ENCODE measurements at places on chromosomes 1 and 21.
A peak's percentile ranks its signal among the peaks of the same experiment; 100 is the strongest.

GRCh38 chr1:31505911-31506497, 70.3 kb upstream of the TINAGL1 start:
- DNase-seq: no peak

GRCh38 chr21:26099610-26100219, 70.9 kb downstream of the APP start:
- DNase-seq: peak; percentile 86

DNA sequence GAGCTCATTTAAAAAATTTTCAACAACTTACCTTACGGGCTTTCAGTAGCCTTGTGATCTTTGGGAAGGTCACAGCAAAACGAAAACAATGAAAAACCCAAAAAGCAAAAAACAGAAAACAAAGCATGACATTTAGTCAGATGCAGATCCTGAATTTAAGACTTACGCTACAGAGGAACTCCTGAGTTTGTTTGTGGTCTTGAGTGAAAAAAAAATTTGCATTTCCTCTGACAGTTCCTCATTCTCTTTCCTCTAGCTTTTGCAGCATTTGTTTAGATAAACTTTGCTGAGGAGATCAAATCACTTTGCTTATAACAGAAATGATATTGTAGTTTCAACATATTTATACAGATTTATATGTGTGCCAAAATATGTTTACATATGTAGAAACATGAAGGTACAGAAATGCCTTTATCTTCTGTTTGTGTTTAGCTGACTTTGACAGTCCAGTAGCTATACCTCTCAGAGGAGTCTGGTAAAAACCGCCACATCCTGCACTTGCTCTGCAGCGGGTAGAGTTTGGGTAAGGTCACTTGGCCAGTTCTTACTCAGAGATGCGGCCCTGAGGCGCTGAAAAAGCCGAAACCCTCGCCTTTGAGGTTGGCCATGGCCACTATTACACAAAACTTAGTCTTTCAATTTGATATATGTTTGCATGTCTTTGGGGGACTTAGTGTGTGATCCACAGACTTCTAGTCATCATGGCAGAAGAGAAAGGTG, 142.5 kb downstream of the TNR start:
- DNase-seq: no peak

DNA sequence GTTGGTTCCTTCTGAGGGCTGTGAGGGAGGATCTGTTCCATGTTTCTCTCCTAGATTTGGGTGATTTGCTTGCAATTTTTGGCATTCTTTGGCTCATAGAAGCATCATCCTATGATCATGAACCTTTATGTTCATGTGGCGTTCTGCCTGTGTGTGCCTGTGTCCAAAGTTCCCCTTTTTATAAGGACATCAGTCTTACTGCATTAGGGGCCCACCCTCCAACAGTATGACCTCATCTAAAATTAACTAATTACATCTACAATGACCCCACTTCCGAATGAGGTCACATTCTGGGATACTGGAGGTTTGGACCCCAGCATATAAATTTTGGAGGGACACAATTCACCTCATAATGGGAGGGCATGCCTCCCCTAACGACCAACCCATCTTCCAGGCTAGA, 12.8 kb upstream of the CAMK1G start:
- DNase-seq: no peak

DNA sequence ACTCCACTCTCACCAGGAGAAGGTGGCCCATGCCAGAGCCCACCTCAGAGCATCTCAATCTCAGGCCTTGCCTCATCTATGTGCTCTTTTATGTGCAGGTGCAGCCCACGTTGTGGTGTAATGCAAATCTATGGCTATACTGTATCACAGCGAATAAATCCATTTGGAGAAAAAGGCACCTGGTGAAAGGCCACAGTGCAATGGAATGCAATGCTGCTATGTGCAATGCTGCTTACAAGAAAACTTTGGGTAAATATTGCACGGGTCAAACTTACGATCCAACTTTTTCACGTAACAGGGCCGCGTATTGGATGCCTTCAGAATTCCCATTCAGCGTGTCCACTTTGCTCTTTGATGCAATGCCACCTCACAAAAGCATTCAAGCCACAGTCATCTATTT, 13.5 kb downstream of the ZBTB18 start:
- no peak for DNase-seq

- no peak for DNase-seq
Observed at GRCh38 chr1:101522486-101522885, 285.7 kb downstream of the S1PR1 start.

- peak; percentile 93 for DNase-seq
Observed at GRCh38 chr1:161117759-161118581, at the start of the genes NIT1 and PFDN2. Gene NIT1 (plus strand): TSS chr1:161118105. CDS start chr1:161118177, 72 bp downstream. Gene PFDN2 (minus strand): TSS chr1:161118037. CDS start chr1:161118026, 11 bp downstream.

- DNase-seq: no peak
Observed at GRCh38 chr1:9437961-9438430, 101.3 kb upstream of the SLC25A33 start.

DNA sequence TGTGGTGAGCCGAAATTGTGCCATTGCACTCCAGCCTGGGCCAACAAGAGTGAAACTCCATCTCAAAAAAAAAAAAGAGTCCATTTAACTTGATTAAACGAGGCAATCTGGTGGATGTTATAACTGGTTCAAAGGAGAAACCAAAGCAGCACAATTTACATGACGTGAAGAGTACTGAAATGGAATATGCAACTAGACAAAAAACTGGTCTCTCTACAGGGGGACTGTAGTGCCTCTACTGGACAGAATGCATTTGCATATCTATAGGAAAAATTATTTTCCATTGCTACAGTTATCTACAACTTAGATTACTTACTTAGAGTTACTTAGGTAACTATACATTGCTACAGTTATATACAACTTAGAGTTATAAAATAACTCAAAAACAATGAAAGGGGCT, 2.7 kb upstream of the CAPN2 start:
- DNase-seq: no peak

GRCh38 chr1:77824079-77824478, 44.6 kb downstream of the MIGA1 start:
- DNase-seq: no peak

DNA sequence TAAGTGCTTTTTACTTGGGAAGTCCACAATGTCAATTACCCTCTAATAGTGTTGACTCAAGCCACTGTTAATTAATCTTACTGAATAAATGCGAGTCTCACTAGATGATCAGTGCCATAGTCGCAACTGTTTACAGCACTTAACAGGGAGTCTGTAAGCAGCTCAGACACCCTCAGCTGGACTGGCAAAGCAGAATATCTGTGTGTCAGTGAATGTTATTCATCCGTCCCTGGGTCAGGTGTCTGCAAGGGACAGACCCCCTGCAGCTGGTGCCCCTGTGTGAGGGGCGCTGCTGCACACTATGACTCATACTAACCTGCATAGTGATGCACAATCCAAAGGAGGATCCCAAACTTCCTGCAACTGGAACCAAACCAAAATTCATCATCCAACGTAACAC, 306.5 kb downstream of the HHIPL2 start:
- peak; percentile 99 for DNase-seq

DNA sequence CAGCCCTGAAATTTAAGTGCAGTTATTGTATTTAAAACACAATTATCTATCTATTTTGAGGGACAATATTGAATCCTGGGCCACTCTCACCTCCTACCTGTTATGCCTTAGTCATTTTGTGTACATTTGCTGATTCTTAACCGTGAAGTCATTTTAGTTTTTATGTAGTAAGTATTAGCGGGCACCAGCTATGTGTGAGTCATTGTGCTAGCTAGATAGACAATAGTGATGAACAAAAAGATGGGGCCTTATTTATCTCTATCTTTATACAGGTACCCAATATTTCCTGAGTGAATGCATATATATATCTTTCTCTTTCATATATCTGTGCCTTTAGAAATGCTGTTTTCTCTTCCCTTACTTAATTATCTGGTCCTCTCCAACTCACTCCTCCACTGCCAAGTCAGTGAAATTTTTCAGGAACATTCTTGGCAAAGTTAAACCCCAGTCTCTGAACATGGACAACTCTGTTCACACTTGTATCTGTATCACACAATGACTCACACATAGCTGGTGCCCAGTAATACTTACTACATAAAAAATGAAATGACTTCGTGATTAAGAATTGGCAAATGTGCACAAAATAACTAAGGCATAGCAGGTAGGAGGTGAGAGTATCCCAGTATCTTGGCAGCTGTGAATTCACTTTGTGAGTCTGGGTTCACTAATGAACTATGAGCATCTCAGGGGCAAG, 166.0 kb upstream of the C8B start:
- DNase-seq: no peak

DNA sequence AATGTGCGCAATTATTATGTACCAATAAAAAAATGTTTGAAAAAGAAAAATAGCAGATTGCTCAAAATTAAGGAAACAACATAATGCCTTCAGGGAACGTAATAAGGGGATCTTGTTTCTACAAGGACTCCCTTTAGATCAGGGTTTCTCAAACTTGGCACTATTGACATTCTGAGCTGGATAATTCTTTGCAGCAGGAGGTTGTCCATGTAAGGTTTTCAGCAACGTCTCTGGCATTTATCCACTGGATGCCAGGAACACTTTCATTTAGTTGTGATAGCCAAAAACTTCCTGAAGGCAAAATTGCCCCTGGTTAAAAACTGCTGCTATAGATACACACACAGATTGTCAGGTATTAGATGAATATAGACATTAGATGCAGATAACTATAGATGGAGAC, 666.7 kb upstream of the ADAMTS5 start:
- DNase-seq: no peak

- no peak for DNase-seq
Observed at GRCh38 chr1:23590058-23590783, 30.9 kb upstream of the ID3 start.

GRCh38 chr1:108084866-108085477, 115.2 kb downstream of the SLC25A24 start:
- DNase-seq: no peak

GRCh38 chr1:184836934-184837895, 82.6 kb upstream of the EDEM3 start:
- no peak for DNase-seq

- DNase-seq: peak; percentile 43
Observed at GRCh38 chr1:150981805-150982712, at the start of gene ANXA9. Gene ANXA9 (plus strand): TSS chr1:150982292. CDS start chr1:150983106, 814 bp downstream.

GRCh38 chr21:42311816-42312625, 3.2 kb downstream of the TFF3 start:
- DNase-seq: peak; percentile 43

DNA sequence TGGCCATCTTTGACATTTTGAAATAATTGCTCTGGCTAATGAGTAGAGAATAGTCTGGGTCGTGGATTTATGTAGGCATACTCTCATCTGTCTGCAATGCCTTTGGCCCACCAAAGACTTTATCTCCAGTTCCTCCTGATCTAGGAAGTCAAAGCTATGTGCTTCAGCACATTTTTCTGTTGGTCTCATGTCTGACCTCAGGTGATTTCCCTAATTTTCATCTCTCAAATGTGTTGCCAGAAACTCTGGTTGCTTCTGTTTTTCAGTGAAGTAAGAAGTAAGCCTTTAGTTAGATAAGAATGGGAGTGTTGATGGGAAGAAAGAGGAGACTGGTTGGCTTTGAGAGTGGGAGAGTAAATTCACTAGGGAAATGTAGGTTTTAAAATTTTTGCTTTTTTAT, 66.4 kb downstream of the GPR88 start:
- no peak for DNase-seq

GRCh38 chr21:45641480-45642035, 2.0 kb upstream of the PCBP3 start:
- no peak for DNase-seq

- DNase-seq: no peak
Observed at GRCh38 chr1:173554089-173554488, 48.8 kb downstream of the SLC9C2 start.

DNA sequence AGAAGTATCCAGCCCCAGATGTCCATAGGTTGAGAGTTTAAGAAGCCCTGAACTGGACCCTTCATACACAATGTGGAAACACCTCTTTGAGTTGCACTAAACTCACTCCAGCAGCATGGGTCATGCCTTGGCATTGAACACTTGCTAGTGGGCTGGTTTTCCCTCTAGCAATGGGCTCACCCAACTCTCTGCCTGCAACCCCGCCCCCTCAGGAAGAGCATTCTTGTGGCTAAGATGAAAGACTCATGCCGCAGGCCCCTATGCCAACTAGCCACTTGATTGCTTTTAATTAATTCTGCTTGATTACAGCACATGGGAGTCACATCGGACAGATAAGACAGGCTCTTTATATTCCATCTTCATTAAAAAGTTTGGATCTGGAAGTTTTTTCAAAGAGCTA, 136.5 kb upstream of the GJB5 start:
- DNase-seq: no peak

DNA sequence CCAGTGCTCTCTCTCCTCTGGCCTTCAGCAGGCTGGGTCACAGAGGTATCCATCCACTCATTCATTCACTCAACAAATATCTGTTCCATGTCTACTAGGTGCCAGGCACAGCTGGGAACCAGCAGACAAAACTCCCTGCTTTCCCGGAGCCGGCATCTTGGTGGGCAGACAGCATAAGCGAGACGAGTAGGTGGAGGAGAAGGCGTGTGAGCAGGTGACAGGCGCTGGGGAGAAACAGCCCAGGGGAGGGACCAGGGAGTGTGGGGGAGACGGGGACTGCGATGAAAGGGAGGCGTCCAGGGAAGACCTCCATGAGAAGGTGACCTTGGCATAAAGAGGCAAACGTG, 11.0 kb upstream of the KCNAB2 start:
- peak; percentile 46 for DNase-seq

- DNase-seq: no peak
Observed at GRCh38 chr1:220575718-220576497, 48.0 kb downstream of the MARK1 start.

DNA sequence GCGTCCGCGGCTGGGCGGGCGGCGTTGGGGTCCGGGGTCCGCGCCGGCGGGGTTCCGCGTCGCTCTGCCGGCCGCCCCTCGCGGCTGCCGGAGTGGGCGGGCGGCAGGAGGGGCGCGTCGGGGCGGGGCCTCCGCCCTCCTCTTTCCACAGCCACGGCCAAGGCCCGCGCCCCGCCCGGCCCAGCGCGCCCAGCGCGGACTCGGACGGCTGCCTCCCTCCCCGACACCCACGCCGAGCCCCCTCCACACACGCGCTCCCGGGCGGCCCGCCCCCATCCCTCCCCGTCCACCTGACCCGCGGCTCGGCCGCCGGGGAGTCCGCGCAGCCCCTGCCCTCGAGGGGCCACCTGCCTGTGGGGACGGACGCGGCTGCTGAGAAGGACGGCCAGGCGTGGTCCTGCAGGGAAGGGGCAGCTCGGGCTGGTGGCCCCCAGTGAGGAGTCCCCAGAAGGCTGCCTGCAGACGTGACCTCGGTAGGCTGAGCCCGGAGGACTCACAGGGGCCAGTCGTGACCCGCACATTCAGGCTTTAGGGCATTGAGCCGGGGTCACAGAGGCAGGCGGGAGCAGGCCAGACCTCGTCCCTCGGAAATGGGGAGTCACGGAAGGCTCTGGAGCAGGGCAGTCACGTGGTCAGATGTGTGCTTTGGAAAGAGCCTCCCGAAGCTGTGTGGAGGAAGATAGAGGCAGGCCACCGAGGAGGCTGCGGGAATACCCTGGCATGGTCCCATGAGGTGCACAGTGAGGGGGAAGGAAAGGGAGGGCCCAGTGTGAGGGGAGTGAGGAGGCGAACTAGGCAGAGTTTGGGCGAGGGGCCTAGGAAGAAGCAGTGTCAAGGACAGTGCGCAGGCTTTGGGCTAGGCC, at the start of gene COL8A2:
Gene COL8A2, minus strand, starts transcription at position 94 of the 863 bp plus-strand sequence. CDS start 24,980 bp downstream, outside the sequence.
- peak; percentile 10 for DNase-seq

- no peak for DNase-seq
Observed at GRCh38 chr1:220892997-220893700, 13.9 kb downstream of the HLX start.
